ENCODE measurements at places on chromosomes 6 and 20.

GRCh38 chr6:116411284-116411623, 40.5 kb downstream of the DSE start:
- no peaks in the 10 kb centered on the region for H3K36me3 ChIP-seq
- no peaks in the 10 kb centered on the region for H3K27me3 ChIP-seq
- no peak for DNase-seq
- H3K27ac ChIP-seq = no peak overlapping the region
- H3K4me3 ChIP-seq = no peak overlapping the region

- H3K27ac ChIP-seq = no peak overlapping the region
- H3K36me3 ChIP-seq = no peaks in the 10 kb centered on the region
- H3K27me3 ChIP-seq = no peaks in the 10 kb centered on the region
Measured at GRCh38 chr20:44850272-44850671, 35.2 kb upstream of the YWHAB start.

DNA sequence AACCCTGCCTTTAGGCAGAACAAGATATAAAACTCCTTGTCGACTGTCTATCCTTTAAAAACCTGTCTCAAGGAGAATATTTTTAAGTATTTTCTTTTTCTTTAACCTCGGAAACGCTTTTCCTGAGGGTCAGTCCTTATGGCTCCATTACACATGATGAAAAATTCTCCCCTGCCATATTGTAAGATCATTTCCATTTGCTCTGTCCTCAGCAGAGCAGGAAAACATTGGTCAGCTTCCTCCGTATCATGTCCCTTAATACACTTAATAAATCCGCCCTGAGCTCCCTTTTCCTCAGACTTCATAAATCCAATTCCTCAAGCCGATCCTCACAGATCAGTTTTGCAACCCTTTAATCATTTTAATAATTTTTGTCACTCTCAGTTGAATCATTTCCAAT, 234.5 kb upstream of the AGPAT4 start:
- H3K4me3 ChIP-seq = no peak overlapping the region
- H3K36me3 ChIP-seq = no peaks in the 10 kb centered on the region
- H3K4me1 ChIP-seq = no peaks in the 10 kb centered on the region
- no peaks in the 10 kb centered on the region for H3K27me3 ChIP-seq

GRCh38 chr6:146679386-146679785, 80.6 kb downstream of the ADGB start:
- H3K27ac ChIP-seq = no peak overlapping the region
- no peaks in the 10 kb centered on the region for H3K36me3 ChIP-seq
- H3K4me3 ChIP-seq = no peak overlapping the region
- no peak for DNase-seq
- H3K27me3 ChIP-seq = no peaks in the 10 kb centered on the region
- H3K4me1 ChIP-seq = no peaks in the 10 kb centered on the region

GRCh38 chr6:109297406-109298110, 84.7 kb downstream of the CD164 start:
- peaks cover 4% of the 10 kb centered on the region for H3K4me1 ChIP-seq
- H3K27me3 ChIP-seq = no peaks in the 10 kb centered on the region
- DNase-seq = no peak
- H3K36me3 ChIP-seq = no peaks in the 10 kb centered on the region
- H3K4me3 ChIP-seq = no peak overlapping the region
- H3K27ac ChIP-seq = no peak overlapping the region

DNA sequence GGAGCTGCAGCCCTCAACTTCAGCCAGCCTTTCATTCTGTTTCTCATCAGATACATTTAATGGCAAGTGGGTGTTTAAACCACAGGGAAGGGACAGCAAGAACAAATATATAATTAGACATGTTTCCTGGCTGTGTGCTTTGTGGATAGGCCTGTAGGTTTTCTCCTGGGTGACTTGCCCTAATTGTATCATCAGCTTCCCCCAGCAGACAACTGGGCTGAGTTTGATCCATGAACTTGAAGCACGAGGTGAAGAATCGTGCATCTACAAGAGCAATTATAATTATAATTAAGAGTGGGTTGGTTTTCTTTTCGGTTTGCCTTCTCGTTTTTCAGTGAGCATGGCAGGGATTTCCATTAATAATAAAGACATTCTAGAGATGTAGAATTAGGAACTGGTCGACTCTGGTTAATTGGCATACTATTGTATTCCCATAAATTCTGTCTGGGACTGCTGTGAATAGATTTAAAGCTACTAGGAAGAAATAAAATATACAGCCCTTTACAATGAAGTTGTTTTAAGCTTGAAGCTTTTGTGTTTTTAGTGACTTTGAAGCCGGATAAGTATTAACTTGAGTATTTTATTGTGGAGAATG, 1052.2 kb downstream of the KIF16B start:
- H3K27me3 ChIP-seq = no peaks in the 10 kb centered on the region
- no peaks in the 10 kb centered on the region for H3K36me3 ChIP-seq
- H3K4me3 ChIP-seq = no peak overlapping the region
- H3K27ac ChIP-seq = no peak overlapping the region

- H3K4me1 ChIP-seq = no peaks in the 10 kb centered on the region
- H3K27me3 ChIP-seq = no peaks in the 10 kb centered on the region
- no peaks in the 10 kb centered on the region for H3K36me3 ChIP-seq
- no peak overlapping the region for H3K4me3 ChIP-seq
Measured at GRCh38 chr20:6489361-6490171, 277.9 kb upstream of the BMP2 start.

DNA sequence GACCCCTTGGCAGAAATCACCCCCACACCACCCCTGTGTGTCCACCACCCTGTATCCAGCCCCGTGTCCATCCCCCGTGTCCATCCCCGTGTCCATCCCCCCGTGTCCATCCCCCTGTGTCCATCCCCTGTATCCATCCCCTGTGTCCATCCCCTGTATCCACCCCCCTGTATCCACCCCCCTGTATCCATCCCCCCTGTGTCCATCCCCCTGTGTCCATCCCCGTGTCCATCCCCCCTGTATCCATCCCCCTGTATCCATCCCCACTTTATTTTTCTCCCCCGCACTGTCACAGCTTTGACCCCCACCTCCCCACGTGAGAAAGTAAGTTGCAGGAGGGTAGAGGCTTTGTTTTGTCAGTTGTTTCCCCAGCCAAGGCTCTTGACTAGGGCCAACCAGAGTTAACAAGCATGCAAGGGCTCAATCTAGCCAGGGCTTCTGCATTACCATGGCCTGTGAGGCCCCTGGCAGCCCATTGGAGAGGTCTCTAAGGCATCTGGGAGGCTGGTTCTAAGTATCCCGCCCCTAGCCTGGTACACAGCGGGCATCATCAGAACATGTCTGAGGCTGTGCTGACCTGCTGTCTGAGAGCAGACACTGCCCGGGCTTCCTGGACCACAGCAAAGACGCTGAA, 18.1 kb upstream of the SIRPA start:
- H3K4me1 ChIP-seq = no peaks in the 10 kb centered on the region
- no peak overlapping the region for H3K27ac ChIP-seq
- DNase-seq = no peak
- H3K36me3 ChIP-seq = no peaks in the 10 kb centered on the region
- H3K27me3 ChIP-seq = no peaks in the 10 kb centered on the region
- no peak overlapping the region for H3K4me3 ChIP-seq
